ENCODE measurements at places on chromosomes 5 and 9. TPM values are rescaled to one million over a fixed set of nuclear protein-coding genes. Genes with fewer than 3 reads are reported as not detected.

Gene ARHGEF39
- 21.7 TPM for polyA plus RNA-seq

Gene STKLD1
- 0.13 TPM for polyA plus RNA-seq

Gene FAXDC2
- 13.8 TPM for polyA plus RNA-seq

Gene FIBCD1
- 2.7 TPM for polyA plus RNA-seq

DNA sequence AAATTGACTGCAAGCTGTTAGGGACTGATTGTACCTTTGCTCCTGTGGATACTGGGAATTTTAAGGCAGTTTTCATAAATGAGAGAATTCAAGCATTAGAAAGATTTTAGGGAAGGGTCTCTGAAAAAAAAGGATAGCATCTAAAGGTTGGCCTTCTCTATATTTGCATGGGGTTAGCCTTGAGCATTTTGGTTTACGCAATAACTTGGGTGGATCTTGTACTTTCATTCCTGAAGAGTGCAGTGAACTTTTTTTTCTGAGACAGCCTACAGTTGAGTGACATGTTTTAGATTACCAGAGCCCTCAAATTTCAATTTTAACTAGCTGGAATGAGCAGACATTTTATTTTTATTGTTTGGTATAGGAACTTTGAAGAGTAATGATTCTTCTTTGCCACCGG lies 91.6 kb upstream of the NR3C1 start:
- no peak for DNase-seq

GRCh38 chr5:170791325-170791954 lies 7.9 kb downstream of the GABRP start:
- peak; percentile 28 for DNase-seq

GRCh38 chr9:20426019-20426418 lies 196.3 kb downstream of the MLLT3 start:
- DNase-seq, result no peak

DNA sequence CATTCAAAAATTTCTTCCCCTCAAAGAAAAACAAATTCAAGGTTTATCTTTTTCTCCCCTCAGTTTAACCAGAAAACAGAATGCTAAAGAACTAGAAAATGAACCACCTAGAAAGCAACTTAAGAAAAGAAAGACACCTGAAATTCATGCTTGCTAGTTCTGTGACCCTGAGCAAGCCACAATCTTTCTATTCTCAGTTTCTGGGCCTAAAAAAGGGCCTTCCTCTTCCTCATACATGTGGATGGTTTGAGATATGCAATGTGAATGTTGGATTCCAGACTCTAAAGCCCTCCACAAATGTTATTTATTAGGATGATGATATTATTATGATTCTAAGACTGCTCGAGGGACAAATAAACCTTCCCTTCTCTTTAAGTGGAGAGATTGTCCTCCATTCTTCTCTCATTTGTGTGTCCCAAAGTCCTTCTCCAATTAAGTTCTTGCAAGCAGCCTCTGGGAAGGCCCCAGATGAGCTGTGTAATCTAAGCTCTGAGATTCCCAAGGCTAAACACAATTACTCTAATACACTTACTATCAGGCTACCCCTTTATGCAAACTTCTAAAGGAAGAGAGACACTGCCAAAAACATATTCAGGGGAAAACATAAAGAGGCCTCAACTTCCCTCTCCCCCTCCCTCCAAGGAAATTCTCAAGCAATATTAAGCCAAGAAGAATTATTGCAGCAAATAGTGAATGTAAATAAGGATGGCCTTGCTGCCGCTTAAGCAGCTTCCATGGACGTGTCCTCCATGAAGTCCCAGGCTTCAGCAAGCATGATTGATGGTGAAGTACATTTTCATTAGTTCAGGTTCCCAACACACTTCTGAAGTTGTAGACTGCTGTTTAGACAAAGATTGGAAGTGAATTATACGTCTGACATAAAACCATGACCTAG lies 80.2 kb downstream of the PRKACG start:
- no peak for DNase-seq

- DNase-seq, result no peak
These were observed 118.7 kb downstream of the LPAR1 start for GRCh38 chr9:110919609-110920008.

- no peak for DNase-seq
These were observed 61.0 kb downstream of the CYSTM1 start for GRCh38 chr5:140235791-140236551.

GRCh38 chr5:113760486-113760885 lies 247.0 kb downstream of the YTHDC2 start:
- DNase-seq, result no peak

Data from K562 (cell line).